ENCODE measurements at places on chromosomes 4 and X.

GRCh38 chrX:154457491-154458115 is 478 bp upstream of the PLXNA3 start:
- peak; percentile 57 for DNase-seq

DNA sequence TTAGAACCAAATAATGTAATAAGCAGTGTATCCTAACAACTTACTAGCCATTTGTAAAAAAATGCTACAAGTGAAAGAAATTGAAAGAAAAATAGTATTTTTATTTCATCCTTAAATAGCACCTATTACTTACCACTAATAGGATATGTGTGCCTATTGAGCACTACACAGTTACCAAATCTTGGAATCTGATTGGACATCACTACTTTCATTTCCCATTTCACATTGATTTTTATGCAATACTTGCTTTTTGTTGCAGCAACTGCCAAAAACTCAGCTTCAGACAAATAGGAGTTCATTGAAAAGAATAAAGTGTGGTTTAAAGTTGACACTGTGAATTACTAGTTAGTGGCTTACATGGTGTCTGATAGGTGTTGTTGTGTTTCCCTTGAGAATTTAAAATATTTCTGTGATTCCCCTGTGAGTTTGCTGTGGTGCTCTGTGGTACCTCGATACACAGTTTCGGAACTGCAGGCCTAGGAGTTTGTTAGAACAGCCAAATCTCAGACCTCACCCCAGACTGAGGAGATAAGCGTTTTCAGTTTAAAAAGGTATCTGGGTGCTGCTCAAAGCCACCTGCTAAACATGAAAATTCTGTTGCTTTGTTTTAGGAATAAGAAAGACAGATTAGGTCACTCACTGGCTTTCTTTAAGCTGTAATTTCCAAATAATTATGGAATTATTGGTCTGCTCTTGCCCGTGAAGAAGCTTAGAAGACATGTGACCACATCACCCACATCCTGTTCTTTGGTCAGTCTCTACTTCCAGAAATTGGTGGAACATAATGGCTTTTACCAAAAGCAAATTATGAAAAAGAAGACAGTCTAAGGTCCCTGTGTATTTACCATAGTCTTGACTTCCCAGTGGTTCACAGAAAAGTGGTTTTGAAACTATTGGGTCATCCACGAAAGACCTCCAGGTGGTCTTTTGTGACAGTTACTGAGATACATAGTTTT is 97.8 kb downstream of the SYTL5 start:
- no peak for DNase-seq

DNA sequence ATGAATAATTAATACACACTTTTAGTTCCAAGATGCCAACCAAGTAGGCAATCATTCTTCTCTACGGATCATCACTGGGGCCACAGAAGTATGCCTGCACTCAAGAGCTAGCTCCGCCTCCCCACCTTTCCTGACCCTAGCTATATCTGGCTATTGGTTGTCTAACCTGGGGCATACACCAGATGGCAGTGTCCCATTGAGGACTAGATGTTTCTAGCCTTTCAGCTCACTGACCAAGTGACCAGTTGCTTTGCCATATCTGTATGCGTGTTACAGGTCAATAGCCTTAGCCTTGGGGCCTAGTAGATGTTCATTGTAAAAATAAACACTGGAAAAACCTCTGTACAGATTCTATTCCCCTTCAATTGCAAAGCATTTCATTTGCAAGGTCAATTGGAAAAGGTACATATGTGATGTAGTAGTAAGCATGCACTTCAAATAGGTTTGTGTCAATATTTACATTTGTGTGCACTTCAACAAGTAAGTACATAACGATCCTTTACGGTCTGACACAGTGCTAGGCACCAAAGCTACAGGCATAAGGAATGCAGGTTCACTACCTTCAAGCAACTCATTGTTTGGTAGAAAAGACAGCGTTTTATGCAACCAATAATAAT is 521.7 kb downstream of the PPARGC1A start:
- no peak for DNase-seq

GRCh38 chrX:133856819-133857218 is 128.6 kb downstream of the GPC3 start:
- DNase-seq: no peak

GRCh38 chrX:40201329-40201885 is 103.6 kb upstream of the BCOR start:
- DNase-seq: no peak

- DNase-seq: no peak
These were observed 154.1 kb upstream of the FAM241A start for GRCh38 chr4:111991163-111991562.

DNA sequence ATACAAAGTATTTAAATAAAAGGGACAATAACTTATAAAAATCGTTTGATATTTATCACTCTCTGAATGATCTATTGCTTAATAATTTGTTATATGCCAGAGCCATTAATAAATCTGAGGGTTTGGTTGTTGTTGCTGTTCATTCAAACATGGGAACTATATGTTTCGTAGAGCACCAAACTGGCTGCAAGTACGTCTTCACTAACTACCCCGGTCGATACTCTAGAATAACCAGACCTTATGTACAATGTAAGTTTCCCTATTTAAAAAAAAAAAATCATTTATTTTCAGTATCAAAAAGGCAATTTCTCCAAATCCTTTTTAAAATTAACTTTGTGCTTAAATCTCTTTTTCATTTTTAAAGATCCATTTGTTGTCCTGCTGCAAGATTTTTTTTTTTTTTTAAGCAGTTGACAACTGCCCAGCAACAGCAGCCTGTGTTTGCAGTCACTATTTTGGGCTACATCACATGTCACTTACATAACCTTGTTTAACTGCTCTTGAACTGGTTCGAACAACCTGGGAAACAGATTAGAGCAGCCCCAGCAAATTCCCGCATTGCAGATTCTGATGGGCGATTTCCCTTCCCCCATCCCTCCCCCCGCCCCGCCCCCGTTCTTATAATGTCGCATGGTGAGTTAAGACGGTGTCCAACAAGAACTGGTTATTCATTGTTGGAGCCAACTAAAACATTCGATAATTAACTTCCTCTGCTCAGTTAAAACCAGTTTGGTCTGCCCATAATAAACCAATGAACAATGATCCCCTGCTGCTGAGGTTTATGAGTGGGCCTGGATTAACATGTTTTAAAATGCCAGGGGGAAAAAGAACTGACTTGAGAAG is 238.9 kb downstream of the NR3C2 start:
- peak; percentile 23 for DNase-seq

DNA sequence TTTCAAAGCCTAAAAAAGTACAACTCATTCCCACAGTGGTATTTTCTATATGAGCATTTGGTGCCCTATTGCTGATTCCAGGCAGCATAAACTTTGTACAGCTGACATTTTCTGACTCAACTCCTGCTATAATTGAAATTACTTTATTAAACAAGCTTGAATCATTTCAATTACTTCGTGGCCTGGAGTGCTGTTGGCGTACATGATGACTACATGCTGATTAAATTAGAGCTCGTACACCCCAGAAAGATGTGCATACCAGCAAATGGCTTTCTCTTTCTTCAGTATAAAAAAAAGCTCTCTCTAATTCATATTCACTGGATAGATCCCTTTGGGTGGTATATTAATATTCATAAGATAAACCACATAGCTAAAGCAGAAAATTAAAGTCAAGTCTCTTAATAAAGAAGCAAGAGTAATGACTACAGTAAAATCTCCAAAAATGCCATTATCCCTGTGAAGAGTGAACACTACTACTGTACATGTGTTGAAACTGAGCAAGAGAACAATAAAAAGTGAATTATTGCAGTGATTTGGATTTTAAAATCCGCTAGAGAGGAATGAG is 245.0 kb upstream of the IGFBP7 start:
- DNase-seq: no peak

- DNase-seq: no peak
These were observed 777.8 kb upstream of the FRG1 start for GRCh38 chr4:189162888-189163287.

GRCh38 chrX:24380262-24381187 is 20.1 kb downstream of the SUPT20HL1 start:
- no peak for DNase-seq

- DNase-seq: no peak
These were observed 61.6 kb downstream of the QDPR start for GRCh38 chr4:17450269-17450804.

DNA sequence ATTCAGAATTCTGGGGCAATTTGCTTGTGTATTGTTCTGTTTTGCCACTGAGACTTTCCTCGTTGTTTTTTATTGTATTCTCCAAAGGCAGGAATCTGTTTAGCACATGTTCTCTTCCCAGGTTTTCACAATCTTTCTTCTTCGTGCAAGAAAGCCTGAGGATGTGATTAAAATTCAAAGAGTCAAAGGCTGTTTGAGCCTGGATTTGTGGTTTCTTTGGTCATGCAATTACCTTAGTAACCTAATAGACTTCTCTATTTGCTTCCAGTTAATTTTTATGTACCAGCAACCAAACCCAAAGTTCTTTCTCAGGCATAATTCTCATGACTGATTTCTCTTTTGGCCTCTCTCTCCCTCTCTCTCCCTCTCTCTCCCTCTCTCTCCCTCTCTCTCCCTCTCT is 1420.1 kb upstream of the TENM3 start:
- DNase-seq: no peak

DNA sequence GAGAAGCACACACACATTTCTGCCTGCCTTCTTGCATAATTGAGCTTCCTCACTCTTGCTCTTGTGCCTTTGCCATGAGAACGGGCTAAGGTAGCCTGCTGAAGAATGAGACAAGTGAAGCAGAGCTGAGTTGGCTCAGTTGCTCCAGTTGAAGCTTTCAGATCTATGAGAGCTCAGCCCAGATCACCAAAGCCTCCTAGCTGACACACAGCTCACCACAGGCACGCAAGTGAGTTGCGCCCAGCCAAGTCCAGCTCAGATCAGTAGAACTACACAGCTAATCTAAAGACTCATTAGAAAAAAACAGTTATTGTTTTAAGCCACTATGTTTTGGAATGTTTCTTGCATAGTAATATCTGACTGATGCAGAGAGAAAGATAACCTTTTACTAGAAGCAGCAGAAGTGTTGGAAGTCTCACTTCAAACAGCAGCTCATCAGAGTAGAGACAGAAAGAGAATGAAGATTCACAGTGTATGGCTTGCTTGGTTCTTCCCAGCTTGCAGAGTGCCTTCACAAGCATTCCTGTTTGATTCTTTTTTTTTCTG is 362.4 kb downstream of the MID1IP1 start:
- DNase-seq: no peak

GRCh38 chr4:41258783-41259182 is 2.1 kb downstream of the UCHL1 start:
- no peak for DNase-seq

DNA sequence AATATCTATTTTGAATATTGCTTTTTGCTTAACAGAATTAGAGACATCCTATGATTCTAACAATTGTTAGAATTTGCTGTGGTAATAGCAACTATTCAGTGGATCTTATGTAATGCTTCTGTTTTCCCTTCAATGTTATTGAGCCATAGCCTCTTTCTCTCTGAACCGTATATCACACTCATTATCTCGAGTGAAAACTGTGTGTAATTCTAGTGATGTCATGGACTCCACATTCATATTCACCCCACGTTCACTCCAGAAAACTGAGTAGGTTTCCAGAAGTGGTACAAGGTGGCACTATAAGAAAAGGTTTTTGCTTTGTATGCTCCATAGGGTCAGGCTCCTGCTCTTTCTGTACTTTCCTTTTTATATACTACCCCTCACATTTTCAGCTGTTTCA is 534.3 kb upstream of the PABPC4L start:
- no peak for DNase-seq

GRCh38 chrX:137044893-137045292 is 11.1 kb upstream of the GPR101 start:
- DNase-seq: no peak

GRCh38 chr4:24595659-24596058 is 11.3 kb upstream of the DHX15 start:
- DNase-seq: no peak

GRCh38 chr4:25972366-25972765 is 58.3 kb downstream of the SMIM20 start:
- DNase-seq: no peak

DNA sequence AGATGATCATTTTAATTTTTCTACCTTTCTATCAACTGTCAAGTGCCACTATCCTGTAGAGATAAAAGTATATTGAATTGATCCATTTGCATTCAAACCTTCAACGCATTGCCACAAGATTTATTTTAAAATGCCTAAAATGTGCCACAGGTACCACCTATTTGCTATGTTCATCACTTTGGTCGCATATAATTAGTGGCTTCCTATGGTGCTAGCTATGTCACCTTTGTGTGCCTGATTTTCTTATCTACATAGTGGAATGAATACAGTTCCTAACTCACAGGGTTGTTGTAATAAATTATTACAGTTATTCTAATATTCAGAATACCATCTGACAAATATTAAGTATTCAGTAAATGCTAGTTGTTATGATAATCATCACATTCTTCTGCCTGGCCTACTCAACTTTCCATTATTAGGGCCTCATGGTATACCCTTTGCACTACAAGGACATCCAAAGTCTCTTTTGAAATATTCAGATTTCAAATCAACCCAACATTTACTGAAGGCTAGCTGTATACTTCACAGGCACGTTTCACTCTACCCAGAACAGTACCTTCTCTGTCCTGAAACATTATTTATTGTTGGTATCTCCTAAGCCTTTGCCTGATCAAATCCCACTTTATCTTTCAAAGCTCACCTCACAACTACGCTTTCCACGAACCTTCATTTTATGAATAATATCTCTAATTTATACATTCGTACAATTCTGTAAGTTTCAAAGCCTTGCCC is 62.4 kb downstream of the ANXA10 start:
- no peak for DNase-seq

DNA sequence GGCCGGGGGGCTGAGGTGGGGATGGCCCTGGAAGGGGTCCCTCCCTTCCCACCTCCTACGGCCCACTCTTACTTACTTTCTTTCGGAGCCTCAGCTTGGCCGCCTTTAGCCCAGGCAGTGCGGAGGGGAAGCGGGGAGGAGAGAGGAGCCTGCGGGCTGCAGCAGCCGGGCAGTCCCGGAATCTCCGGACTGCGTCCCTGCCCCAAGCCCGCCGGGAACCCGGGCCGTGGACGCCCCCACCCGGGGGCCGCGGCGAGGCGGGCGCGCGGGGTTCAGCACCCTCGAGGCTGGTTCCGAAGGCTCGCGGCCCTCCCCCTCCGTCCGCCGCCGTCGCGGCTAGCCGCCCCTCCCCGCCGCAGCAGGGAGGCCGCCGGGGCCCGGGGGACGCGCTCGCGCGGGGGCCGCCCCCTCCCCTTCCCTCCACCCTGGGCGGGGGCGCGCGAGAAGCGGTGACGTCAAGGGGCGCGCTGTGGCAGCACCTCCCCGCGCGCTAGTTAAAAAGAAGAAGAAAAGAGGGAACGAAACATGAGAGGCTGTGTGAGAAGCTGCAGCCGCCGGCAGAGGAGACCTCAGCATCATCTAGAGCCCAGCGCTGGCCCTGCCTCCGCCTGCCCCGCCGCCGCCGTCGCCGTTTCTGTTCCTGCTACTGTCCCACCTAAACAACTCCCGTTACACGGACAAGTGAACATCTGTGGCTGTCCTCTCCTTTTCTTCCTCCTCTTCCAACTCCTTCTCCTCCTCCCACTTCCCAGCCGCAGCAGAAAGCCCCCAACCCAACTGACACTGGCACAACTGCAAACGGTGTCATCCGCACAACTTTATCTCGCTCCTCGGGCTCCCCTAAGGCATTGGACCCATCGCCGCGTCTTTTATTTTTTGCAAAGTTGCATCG is at the start of gene HHIP:
Gene HHIP (plus strand): TSS at position 526 of the 892 bp plus-strand sequence. CDS start 520 bp downstream, outside the sequence.
- DNase-seq: peak; percentile 82

Data from right kidney (tissue), 9 donors.